Body of pancreas (tissue), 4 donors: ENCODE measurements at places on chromosomes 6 and 20. TPM values are rescaled to one million over a fixed set of nuclear protein-coding genes. Genes with fewer than 3 reads are reported as not detected.

GRCh38 chr20:45971425-45971674, 653 bp downstream of the ZNF335 start:
- DNase-seq: no peak

GRCh38 chr6:144920391-144920961, 635.3 kb downstream of the UTRN start:
- no peak for DNase-seq

Gene CFAP206
- not detected for total RNA-seq

Gene BPIFB2
- not detected for total RNA-seq

GRCh38 chr6:157648561-157648960, 174.5 kb upstream of the SNX9 start:
- no peak for DNase-seq

Gene DEFB132
- total RNA-seq: not detected

Gene PSORS1C2
- not detected for total RNA-seq

Gene SLC24A3
- total RNA-seq: 1.0 TPM

DNA sequence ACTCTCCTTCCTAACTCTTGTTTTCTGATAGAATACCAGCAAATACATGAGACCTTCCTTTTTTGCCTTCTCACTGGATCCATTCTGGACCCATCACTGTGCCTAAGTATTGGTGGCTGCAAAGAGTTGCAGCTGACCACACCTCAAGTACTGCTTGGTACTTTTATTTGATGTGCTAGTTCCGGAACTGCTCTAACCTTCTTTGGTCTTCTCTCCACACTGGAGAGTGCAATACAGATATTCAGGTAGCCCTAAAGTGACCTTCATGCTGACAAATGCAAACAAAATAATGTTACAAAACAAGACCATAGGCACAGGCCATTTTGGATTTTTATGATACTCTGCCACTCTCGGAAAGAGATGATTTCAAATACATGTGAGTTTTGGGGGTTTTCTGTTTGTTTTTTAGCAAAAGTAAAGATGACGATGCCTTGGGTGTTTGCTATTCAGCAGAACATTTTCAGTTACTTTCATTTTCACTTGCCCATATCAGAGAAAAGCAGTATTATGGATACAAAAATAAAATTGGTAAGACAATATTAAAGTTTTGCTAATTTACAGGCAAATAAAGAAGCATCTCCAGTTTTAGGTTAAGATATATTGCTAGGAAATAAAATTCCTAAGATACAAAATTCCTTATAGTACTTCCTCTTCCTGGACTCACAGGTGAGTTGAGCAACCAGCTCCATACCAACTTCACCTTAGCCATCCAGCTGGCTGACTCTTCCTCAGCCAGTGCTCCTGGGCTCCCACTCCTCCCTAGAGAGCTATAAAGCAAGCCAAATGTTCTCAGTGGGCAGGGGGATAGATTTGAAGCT, 42.0 kb downstream of the PTPRK start:
- DNase-seq: no peak

Gene MYBL2
- total RNA-seq: 3.0 TPM

DNA sequence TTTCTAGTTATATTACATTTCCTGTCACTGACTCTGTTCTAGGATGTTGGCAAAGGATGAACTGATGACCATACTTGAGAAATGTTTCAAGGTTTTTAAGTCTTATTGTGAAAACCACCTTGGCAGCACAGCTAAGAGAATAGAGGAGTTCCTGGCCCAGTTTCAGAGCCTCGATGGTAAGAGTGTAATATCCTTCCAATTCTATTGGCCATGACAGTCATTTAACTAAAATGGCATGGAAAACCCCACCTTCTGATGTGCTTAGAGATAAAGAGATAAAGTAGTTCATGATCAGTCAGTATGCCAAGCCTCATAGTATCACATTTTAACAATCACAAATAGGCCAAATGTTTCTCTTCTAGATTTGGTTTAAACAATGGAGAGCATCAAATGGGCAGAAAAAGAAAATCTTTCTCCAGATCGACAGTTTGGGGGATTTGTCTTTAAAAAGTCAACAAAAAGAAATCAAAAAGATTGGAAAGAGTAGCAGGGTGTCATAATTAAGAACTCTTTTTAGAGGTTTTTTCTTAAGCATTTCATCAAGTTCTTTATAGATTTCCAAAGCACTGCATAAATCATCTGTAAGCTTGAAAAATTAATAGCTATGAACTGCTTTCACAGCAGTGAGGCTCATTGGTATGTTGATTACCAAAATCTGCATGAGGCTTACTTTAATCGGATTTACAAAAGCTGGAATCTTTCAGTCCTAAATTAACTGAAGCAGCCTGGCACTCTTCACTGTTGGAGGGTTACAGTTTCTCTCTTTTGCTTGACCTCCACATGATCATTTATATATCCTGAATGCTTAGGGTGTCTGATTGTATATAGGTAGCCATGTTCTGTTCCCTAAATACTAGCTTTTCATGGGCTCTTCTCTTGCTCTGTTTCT, 48.7 kb downstream of the AKIRIN2 start:
- no peak for DNase-seq

- DNase-seq: no peak
Measured at GRCh38 chr6:145567684-145568252, 167.6 kb downstream of the EPM2A start.

DNA sequence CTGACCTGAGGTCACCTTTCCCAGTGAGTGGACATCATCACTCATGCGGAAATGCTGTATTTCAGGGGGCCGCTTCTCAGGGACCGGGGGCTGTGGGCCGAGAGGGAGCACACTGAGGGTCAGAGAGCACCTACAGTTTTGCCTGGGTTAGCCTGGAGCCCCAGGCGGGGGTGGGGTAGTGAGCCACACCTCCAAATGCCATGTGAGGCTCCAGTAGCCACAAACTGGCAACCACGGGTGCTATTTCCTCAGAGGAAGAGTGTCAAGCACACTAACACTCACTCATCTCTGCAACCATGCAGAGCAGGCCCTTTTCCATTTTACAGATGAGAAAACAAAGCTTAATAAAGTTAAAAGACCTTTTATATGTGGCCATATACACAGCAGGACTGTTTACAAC, 4.7 kb downstream of the EHMT2 start:
- DNase-seq: no peak

- no peak for DNase-seq
Measured at GRCh38 chr6:51028276-51028675, 209.6 kb downstream of the TFAP2B start.

DNA sequence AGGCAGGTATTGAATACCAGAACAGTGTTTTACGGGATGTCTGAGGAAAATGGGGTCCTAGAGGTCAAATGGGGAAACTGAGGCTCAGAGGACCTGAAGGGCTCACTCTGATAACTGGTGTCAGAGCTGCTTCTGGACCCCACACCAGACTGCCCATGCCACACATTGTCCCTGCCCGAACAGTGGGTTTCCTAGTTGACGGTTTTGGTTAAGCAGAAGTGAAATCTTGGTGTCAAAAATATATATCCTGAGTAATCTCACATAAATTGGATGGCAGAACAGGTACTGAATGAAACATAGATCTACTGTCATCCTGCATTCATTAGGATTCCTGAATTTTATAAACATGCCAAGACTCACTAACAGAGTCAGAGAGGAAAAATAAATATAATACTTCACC, 16.3 kb downstream of the NOX3 start:
- no peak for DNase-seq

DNA sequence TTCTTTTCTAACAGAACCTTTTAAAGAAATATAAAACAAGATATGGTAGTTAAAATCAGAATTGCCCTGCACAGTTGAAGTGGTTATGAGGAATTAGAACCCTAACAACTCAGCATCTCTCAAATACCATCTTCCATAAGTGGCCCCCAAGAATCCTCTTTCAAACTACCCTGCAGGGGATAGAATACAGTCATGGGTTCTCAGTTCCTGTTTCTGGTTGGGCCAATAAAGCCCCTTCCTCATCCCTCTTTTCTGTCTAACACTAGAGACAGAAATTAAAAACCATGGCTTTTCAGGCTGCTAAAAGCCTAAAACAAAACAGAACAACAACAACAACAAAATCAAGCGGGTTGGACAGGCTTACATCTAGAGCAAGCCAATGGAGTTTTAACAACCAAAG, 6.7 kb upstream of the LCA5 start:
- DNase-seq: no peak

- no peak for DNase-seq
Measured at GRCh38 chr20:62368392-62368975, 1.4 kb upstream of the LAMA5 start.

GRCh38 chr6:116475141-116475540, 14.0 kb downstream of the CALHM6 start:
- DNase-seq: no peak

DNA sequence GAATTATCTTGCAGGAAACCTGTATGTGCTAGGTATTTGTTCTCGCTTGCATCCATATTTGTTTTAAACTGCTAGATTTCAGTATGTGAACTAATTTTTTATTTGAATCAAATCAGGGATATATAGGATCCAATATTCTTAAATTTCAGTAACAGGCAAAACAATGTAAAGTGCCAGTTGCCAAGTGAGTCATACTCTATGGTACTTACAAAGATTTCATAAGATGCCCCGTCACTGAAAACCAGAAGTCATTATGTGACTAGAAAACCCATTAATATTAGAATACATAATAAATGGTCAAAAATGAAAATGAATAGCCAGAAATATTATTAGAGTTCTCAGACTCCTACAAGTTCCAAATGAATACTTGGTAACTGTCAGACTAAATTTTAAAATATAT, 481.2 kb downstream of the TFAP2A start:
- no peak for DNase-seq

- no peak for DNase-seq
Measured at GRCh38 chr6:20188630-20189075, 23.6 kb downstream of the MBOAT1 start.

Gene HM13
- total RNA-seq: 73.2 TPM

DNA sequence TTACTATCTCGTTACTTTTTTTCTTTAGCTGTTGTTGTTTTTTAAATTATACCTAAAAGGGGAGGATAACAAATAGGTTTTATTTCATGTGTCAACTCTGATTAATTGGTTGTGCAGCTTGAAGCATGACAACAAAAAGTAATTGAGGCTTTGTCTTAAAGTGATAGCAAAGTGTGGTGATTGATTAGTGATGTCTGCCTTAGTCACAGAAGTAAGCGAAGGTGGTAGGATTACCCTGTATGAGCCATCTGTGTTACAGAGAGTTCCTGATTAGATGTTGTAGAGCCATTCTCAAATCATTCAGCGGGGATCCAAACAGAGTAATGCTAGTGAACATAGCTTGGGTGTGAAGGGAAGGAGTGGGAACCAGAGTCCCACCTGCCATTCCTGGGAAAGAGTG, 14.4 kb upstream of the MRPS10 start:
- no peak for DNase-seq

GRCh38 chr6:75204959-75205775, 686 bp downstream of the COL12A1 start:
- DNase-seq: peak; percentile 16

DNA sequence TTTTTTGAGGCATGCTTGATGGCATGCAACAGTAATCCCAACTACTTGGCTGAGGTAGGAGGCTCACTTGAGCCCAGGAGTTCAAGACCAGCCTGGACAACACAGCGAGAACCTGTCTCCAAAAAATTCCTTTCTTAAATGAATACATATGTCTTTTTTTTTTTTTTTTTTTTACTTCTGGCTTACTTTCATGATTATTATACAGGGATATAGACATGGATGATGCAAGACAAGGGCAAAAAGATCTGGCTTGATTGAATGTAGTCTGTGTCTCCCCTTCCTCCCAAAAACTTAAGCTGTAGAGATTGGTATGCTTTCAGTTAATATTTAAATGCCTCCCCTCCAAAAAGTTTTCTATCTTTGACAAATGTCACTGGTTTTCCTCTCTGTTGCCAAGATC, 7.6 kb downstream of the SNX3 start:
- DNase-seq: no peak

DNA sequence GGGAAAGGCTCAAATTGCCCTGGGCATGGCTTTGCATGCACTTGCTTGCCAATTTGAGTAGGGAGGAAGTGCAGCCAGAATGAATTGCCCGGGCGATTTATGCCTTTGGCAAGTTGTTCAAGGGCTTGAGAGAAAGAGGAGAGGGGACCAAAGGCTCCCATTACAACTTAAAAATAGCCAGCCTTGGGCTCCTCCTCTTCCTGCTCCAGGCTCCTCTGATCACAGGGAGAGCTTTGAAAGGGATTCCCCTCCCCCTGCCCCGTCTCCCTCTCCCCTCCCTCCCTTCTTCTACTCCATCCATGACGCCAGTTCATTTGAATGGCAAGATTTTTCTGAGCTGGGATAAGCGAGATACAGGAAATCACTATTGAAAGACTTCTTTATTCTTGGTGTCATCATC, 304.9 kb upstream of the JAG1 start:
- DNase-seq: no peak

- DNase-seq: no peak
Measured at GRCh38 chr6:106547601-106548453, 81.5 kb downstream of the RTN4IP1 start.

DNA sequence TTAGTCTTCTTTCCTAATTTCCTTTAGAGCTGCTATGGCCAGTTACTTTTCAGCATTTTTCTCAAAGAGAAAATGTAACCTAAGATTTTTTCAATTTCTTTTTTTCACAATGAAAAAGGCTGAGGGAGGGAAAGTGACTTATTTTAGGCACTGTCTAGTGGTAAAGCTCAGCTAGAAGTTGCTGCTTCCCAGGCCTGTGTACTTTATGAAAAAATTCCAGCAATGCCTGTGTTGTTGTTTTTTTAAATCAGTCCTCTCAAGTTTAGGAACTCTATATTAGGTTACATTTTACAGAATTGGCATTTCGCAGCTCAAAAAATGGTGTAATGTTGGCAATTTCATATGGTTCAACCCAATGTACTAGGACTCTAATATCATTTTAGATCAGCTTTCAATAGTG, 269.6 kb downstream of the ARID1B start:
- DNase-seq: no peak
